ENCODE measurements at places on chromosomes 6 and 20.

DNA sequence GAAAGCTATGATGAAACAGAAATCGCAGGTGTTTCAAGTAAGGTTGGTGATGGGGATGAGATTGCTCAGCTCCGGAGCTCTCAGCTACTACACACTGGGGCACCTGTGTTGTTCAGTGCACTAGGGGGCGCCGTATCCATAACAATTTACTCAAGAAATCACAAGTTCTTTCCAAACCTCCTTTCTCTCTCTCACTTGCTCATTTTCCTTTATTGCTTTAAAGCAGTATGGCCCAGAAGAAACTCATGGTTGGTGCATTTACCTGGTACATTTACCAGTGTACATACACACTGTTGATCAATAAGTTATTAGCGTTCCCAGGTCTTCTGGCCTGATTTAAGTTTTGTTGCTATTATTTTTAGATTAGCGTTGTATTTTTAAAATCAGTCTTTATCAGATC is 235.2 kb upstream of the TAB2 start:
- DNase-seq: peak; percentile 70

DNA sequence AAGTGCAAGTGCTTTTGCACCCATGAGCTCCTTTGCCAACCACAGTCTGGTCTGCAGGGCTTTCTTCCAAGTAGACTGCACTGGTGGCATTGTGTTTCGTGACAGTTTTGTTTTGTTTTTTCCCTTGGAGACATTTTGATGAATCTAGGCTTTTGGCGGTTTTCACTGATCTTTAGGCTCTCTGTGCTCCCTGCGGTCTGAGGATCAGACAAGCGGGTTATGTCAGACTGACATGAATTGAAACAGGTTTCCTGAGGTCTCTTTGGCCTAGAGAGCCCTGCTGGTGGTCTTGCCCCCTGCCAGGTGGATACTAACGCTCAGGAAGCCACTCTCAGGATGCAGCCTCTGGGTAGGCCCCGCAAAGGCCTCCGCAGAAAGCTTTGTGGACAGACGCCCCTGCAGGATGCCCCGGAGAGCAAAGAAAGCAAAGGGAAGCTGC is 555.4 kb upstream of the AGPAT4 start:
- DNase-seq: no peak

- DNase-seq: peak; percentile 25
These were observed 31.2 kb downstream of the RREB1 start for GRCh38 chr6:7138921-7139358.

DNA sequence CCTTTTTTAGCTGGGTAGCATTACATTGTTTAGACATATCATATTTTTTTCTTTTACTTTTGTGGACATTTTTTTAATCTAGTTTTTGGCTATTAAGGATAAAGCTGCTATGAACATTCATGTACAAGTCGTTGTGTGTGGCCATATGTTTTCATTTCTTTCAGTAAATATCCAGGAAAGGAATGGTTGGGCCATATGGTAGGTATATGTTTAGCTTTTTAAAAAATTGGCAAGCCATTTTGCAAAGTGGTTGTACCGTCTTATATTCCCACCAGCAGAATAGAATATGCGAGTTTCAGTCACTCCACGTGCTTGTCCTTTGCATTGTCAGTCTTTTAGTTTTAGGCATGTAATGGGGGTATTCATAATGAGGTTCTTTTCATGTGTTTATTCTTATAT is 106.3 kb upstream of the NOX3 start:
- DNase-seq: no peak

- no peak for DNase-seq
These were observed 113.4 kb upstream of the CEP85L start for GRCh38 chr6:118764766-118765165.

- no peak for DNase-seq
These were observed 20.5 kb downstream of the TSHZ2 start for GRCh38 chr20:52992632-52993031.

DNA sequence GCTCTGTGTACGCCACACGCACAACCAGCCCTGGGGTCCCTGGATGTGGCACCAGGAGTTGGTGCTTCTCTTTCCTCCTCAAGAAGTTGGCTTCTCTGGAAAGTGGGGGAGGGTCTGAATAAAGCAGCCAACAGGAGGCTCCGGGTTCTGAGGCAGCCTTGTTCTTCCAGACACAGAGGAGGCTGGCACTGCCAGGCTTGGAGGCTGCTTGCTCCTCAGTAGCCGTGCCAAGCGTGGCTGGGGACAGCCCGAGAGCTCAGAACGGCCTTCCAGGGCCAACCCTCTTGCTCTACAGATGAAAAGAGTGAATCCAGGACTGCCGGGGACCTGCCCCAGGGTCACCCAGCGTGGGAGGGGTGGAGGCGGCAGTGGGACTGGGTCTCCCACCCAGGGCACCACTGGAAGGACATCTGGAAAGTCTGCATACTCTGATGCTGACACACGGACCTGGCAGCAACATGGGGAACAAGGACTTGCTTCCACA is 70.4 kb downstream of the SLC22A23 start:
- no peak for DNase-seq

DNA sequence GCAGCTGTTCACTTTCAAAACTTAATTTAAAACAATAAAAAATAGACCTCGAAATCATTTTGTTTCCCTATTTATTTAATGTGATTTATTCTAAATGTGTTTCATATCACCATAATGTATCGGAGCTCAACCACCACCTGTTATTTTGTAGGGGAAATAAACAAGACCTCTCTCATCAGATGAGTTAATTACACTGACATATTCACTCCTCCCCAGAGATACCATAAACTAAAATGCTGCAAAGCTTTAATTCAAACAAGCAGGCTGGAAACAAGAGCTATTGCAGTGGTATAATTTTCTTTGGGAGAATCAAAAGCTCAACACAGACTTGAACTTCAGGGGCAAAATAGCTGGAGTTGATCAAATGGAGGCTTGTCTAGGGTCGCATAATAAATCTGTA is 303.5 kb upstream of the TSHZ2 start:
- no peak for DNase-seq

GRCh38 chr6:116876107-116876506 is 935 bp upstream of the RFX6 start:
- DNase-seq: no peak

DNA sequence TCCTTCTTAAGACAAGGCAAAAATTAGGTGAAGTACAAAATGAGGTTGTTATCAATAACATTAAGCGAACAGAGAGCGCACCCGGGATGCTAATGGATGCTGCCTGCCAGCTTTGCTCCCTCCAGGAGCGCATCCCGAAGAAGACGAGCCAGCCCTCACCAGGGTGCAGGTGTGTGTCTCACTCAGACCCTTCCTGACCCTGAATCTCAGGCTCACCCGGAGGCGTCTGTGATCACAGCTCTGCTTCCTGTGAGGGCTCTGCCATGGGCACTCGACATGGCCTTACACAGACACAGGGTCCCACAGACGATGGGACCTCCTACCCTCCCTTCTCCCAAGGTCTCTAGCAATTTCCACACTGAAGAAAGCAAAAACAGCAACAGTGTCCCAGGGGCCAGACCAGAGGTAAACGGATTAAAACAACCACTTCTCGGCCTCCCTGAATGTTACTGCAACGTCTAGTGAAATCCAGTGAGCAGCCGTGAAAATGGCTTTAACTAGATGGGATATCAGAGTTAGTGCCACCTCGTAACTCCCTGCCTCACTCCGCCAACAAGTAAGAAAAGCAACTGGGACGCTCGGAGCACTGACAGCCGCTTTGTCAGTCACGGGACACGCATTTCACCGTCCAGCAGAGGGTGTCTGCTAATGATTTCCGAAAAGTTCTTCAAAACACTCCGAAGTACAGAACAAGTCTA is 11.7 kb downstream of the ZBTB46 start:
- DNase-seq: no peak

GRCh38 chr20:2144850-2145249 is 43.2 kb downstream of the STK35 start:
- no peak for DNase-seq

DNA sequence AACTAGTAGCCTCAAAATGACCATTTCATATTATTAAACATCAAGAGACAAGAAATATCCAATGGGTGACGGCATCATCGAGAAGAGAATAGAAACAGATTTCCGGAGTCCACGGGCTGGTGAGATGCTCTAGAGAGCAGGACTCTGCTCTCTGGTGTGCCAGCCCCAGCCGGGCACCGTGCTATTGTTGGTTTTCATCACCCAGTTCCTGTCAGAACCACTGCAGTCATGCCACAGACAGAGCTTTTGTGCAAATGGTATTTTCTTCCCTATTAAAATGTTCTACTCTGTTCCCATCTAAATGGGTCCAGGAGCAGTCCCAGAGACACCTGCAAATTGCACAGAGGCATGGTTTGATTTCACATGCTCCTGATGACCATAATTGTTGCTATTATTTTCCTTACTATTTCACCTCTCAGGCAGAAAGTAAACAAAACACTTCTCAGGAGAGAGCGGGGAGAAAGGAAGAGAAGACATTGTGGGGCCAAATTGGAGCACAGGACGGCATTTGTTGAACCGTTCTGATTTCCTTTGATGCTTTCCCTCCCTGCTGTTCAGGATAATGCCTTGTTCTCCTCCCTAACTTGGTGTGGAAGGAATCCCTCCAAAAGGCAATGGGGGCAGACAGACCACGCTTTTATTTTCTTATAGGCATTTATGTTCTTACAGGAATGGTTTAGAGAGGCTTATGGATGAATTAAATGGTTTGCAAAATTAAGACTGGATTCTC is 11.4 kb upstream of the RAMACL start:
- no peak for DNase-seq

DNA sequence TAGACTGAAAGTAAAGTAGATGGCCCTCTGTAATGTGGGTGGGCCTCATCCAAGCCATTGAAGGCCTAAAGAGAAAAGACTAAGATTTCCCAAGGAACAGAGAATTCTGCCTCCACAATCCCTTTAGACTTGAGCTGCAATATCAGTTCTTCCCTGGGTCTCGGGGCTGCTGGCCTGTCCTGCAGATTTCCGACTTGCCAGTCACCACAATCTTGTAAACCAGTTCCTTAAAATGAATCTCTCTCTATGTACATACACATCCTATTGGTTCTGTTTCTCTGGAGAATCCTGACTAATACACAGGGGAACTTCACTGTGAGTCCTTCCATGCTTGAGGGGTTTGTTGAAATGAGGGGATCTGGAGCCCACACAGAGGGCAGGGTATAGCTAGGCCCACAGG is 12.9 kb downstream of the CCDC170 start:
- DNase-seq: no peak

DNA sequence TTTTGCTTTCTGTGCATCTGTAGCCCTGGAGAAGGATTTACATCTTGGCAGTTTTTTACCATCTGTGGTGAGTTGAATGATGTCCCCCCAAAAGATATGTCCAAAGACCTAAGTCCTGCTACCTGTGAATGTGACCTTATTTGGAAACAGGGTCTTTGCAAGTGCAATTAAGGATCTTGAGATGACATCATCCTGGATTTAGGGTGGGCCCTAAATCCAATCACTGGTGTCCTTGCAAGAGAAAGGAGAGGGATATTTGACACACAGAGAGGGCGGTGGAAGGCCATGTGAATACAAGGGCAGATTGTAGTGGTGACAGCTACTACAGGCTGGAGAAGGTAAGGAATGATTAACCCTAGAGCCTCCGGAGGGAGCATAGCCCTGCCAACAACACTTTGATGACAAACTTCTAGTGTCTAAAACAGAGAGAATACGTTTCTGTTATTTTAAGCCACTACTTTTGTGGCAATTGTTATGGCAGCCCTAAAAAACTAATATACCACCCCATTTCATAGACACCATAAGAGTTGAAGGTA is 35.1 kb downstream of the MKKS start:
- no peak for DNase-seq

DNA sequence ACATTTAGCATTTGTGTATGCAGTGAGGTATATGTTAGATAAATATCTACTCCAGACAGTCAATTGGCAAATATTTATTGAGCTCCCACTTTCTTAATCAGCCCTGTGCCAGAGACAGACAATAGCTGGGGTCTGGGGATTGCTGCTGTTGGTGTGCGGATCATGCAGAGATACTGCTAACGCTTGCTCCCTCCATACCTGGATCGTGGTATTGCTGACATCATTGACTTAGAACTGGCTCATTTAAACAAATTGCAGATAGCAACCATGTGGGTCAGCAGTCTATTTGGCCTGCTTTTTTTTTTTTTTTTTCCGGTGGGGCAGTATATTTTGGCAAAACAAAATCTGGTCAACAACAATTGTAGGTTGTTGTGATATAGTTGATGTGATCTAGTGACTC is 9.5 kb downstream of the ARID1B start:
- DNase-seq: no peak

GRCh38 chr20:5539691-5540090 is 210.5 kb upstream of the SHLD1 start:
- no peak for DNase-seq

DNA sequence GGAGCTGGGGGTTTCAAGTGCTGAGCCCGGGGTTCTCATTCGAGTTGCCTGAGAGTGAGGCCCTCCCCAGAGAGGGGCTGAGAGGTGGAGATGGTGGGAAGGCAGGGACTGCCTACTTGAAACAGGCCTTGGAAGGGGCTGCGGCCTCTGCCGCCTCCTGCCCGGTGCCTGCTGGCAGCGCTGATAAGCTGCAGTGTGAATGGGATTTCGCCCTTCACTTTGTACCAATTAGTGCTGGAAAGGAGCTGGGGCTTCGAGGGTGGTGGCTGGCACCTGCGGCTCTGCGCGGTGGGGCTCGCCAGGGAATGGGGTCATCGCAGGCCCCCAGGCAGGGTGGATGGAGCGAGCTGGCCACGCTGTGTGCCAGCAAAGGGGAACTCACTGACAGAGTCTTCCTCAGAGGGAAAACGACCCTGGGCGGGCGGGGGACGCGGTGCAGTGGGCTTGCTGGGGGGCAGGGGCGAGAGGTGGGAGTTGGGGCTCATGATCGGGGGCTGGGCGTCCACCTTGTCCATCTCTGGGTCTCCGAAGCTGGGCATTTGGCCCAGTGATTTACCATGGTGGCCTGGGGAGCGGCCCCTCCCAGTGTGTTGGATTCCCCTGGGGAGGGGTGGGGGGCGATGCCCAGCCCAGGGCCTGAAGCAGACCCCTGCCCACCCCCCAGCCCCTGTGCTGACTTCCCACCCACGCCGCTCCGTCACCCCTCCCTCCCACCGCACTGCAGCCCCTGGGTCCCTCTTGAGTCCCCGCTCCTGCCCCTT is 22.9 kb downstream of the COL20A1 start:
- no peak for DNase-seq

DNA sequence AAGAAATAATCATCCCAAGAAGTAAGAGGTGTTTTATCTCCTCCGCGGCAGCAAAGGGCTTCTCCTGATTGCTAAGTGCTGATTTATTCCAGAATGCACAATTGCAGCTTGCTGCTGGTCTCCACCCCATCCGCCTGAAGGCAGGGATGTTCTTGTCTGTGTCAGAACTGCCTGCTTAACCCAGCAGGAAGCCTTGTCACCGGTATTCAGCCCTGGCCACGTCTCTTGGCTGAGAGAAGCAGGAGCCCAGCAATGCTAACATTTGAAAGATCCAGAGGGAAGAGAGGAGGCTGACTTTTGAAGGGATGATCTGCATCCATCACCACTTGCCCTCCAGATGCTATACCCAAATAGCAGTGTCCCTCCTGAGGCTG is 4.2 kb downstream of the SCML4 start:
- no peak for DNase-seq

- no peak for DNase-seq
These were observed 207.1 kb upstream of the HTR1E start for GRCh38 chr6:86730216-86730615.

- DNase-seq: no peak
These were observed 40.2 kb upstream of the INSM1 start for GRCh38 chr20:20327746-20328145.

Data from central memory CD8-positive, alpha-beta T cell (primary cell).